MV-4-11 (cell line): ENCODE measurements at places on chromosomes 7 and 10.

- DNase-seq, result no peak
These were observed 88.8 kb downstream of the OAT start for GRCh38 chr10:124329941-124330340.

DNA sequence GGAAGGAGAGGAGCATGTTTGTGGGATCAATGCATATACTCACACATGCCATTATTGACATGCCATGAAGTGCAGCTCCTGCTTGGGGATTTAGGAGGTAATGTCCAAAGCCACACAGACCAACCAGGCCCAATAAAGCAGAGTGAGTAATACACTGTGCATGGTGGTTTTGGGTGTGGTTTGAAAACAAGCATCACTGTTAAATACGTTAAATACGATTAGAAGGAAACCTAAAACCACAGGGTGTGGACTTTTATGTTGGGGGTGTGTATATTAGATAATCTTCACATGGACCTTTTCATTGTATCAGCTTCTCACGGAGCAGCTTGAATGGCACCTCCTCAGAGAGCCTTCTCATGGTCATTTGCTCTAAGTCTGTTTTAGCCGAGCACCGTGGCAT, 10.4 kb upstream of the EIF3A start:
- peak; percentile 83 for DNase-seq

DNA sequence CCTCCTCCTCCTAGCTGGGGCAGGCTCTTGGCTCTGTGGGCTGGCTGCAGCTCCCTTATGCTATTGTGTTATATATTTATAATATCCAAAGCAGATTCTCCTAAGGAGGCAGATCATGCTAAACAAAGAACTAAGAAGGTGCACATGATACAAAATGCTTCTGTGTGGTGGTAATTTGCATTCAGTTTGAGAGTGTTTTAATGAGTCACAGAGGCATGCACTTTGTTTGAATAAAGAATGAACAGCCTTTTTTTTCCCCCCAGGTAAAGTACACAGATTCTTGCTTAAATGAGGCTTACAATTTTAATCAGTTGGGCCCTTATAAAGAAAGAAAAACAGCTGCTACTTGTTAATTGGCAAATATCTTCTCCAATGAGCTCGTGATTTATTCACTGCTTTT, 95.0 kb downstream of the FANK1 start:
- DNase-seq, result no peak

- DNase-seq, result no peak
These were observed 514.4 kb downstream of the INHBA start for GRCh38 chr7:41188163-41189130.

DNA sequence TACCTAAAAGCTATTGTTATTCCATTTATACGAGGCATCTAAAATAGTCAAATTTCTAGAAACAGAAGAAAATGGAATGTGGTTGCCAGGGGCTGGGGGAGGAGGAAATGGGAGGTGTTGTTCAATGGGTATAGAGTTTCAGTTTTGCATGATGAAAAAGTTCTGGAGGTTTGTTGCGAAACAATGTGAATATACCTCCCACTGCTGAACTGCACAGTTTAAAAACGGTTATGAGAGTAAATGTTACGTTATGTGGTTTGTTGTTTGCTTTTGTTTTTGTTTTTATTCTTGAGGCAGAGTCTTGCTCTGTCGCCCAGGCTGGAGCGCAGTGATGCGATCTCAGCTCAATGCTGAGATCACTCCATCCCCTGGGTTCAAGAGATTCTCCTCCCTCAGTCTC, 64.9 kb upstream of the NRBF2 start:
- peak; percentile 92 for DNase-seq

- no peak for DNase-seq
These were observed 51.4 kb downstream of the PKD1L1 start for GRCh38 chr7:47896809-47897423.

- peak; percentile 59 for DNase-seq
These were observed 655.6 kb downstream of the LRMDA start for GRCh38 chr10:76086761-76087639.

DNA sequence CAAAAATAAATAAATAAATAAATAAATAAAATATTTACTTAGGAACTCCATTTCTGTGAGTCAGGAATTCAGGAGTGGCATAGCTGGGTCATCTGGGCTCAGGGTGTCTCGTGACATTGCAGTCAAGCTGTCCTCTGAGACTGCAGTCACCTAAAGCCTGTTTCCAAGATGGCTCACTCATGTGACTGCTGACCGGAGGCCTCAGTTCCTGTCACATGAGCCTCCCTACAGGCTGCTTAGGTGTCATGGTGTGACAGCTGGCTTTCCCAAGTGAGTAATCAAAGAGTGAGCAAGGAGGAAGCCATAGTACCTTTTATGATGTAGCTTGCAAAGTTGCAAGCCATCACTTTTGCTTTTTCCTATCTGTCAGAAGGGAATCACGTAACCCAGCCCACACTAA, 128.6 kb upstream of the KCTD7 start:
- DNase-seq, result peak; percentile 14

GRCh38 chr7:43460733-43461348, 122.1 kb upstream of the STK17A start:
- no peak for DNase-seq

DNA sequence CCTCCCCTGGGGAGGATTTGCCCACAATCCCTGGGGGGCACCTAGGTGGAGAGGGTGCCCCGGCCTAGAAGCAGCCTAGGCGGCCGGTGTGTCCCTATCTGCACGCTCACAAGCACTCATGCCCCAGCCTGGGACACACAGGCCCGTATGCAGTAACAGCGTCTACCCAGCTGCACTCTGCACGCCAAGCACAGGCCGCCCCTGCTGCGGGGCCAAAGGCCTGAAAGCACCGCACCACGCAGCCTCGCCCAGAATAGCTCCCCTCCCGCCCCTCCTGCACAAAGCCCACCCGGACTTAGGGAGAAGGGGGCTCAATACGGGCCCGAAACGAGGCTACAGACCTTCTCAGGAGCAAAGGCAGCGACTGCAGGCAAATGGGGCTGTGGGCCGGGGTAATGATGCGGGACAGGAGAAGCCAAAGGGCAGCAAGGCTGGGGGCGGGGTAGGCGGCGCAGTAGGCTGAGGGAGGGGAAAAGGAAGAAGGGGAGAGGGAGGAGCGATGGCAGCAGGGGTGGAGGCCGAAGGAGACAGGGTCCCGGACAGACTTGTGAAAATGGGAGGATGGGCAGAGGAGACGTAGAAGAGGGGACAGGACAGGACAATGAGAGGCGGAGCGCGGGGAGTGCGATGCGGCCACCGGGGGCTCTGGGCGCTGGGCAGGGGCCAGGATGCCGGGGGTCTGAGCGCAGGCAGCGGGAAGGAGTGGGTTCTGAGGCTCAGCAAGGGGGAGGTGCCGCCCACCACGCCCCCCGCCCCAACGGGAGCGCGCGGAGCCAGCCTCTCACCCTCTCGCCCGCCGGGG, 544 bp downstream of the GPRIN2 start:
- no peak for DNase-seq

DNA sequence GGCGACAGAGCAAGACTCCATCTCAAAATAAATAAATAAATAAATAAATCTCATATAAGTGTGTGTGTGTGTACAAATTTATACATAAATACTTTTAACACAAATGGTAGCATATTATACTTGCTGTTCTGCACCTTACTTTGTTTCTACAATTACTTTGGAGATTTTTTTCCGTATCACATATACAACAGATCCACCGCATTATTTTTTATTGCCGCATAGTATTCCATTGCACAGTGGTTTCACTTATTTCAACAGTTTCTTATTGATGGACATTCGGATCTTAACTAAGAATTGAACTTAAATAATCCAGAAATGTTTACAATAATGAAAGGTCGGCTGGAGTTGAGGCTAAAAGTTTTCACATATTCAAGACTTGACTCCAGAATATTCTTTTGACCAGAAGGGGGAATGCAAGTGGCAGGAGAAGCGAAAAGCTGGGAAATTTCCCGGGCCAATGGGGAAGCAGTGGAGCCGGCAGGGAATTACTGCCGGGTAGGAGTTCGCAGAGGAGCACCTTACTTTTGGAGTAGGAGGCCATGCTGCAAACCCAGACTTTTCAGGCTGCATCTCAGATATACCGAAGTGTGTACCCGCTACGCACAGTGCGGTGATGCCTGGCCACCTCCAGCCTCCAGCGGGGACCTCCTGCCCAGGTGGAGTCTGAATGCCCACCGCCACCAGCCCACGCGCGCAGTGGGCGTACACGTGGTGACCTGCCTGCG, 415 bp upstream of the CNNM1 start:
- no peak for DNase-seq

- DNase-seq, result peak; percentile 87
These were observed 87.9 kb upstream of the PLXDC2 start for GRCh38 chr10:19728376-19728775.

DNA sequence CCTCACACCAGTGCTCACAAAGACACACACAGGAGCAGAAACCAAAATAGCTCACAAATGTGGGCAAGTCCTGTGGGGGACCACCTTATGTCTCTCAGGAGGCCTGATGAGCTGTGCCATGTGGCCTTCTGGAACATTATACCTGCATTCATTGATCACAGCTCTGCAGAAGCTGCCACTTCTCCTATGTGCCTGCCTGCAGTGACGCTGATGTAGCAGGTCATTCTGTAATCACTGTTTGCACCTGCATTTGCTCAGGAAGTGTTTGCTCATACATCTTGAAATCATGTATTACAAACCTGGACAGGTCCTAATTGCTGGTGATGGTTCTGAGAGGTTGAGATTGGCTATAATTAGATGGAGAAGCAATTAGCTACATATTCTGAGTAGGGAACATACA, 310.2 kb downstream of the AUTS2 start:
- no peak for DNase-seq

DNA sequence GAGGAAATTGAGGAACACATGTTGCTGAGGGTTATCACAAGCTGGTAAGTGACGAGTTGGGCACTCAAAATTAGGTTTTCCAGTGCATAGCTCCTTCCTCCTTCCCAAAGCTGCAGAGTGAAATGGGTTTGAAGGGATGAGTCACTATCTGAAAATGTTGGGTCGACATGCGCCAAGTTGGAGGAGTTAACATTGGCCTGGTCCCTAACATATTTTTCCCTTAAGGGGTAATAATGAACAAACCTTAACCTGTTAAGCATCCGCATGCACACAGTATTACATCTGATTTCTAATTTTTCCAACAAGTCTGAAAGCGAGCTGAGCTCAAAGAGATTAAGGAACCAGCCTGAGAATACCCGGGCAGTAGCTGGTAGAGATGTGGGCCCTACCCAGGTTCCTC, 20.7 kb upstream of the TECTB start:
- no peak for DNase-seq

DNA sequence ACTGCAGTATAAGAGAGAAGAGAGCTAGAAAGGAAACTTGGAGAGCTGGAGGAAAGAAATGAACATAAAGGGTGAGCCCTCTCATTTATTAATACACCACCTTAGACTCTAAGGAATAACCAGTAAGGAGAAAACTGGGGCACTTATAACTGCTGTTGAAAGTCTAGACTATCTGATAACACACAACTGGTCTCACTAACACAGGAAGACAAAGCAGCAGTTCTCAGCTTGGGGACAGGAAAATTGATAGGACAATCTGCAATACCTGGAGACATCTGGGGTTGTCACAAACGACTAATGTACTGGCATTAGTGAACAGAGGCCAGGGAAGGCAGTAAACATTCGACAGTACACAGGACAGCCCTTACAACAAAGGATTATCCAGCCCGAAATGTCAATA, 6.8 kb downstream of the ELMO1 start:
- DNase-seq, result no peak

GRCh38 chr7:137772748-137773147, 74.0 kb downstream of the DGKI start:
- DNase-seq, result no peak

DNA sequence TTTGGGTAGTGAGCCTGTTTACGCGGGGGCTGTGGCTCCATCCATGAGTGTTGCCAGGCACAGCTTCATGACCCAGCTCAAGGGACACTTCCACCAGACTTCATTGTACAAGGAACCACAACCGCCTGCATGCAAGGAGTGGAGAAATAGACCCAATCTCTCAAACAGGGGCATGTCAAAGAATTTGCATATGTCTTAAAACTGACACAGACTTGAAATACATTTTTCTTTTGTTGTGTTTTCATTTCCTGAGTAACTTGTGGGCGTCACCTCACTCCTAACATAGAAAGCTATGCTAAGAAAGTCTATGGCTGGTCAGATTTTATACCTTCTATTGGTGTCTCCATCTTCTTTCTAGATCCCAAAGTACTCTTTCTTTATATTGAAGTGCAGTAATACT, 266.2 kb upstream of the RNF32 start:
- no peak for DNase-seq

DNA sequence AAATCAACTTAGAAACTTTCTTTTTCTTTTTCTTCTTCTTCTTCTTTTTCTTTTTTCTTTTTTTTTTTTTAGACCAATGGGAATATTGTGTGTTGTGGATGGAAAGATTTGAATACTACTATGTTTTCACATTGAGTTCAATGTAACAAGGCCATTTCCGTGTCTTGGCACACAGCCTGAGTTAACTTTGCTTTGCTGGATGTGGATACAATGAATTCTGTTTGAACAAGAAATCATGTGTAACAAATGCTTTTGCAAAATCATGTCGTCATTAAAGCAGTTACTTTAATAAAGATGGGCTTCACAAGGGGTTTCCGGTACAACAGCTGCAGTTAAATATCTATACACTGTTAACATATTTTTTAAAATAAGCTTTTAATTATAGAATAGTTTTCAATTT, 13.5 kb upstream of the ENTPD1 start:
- DNase-seq, result no peak

- DNase-seq, result peak; percentile 46
These were observed 13.0 kb upstream of the STK31 start for GRCh38 chr7:23696916-23697441.

DNA sequence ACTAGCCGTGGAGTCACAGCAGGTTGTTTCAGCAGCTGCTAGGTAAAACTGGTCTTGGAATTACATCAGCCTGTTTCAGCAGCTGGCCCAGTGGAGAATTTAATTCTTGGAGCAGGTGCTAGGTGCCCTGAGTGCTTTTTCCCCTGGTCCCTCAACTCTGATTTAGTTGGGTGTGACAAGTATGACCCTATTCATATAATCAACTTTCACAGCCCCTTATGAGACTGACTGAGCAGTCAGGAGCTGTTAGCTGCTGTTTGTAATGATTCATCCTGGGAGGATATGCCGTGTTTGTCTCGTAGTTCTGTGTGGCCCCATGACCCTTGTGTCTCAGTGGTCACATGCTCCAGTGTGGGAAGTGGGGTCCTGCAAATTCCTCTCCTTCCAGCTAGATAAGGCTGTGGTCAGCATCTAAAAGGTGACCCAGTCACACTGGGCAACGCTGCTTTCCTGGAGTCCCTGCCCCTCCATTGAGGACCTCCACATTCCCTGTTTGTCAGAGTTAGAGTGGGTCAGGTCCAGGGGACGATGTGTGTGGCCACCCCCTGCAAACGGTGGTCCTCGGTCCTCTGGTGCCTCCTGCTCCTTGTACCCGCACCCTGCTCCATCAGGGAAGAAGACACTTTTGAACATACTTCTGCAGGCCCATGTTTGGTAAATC, 28.3 kb downstream of the TBATA start:
- no peak for DNase-seq

- no peak for DNase-seq
These were observed 14.0 kb downstream of the TMEM130 start for GRCh38 chr7:98855610-98856422.
